PC-3 (cell line): ENCODE measurements at places on chromosomes 12 and 14. TPM values are rescaled to one million over a fixed set of nuclear protein-coding genes. Genes with fewer than 3 reads are reported as not detected.

Gene GYS2
- not detected in 2 replicates for total RNA-seq

DNA sequence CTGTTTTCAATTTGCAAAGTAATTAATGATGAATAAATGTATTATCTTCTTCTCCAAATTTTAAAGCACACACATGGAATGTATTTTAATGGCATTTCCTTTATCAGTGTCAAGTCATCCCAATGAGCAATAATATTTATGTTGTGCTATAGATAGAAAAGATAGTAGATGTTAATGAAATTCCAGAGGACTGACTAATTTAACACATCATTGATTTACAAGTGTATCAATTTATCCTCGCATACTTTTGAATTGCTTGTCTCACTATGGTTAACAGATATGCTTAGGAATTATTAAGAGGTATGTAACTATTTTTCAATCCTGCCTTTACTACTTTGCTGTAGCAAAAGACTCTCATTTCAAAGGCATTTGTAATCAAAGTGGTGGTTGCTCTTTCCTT lies 842.9 kb downstream of the SLC6A15 start:
- no peak for DNase-seq

Gene VWF
- not detected in 2 replicates for total RNA-seq

DNA sequence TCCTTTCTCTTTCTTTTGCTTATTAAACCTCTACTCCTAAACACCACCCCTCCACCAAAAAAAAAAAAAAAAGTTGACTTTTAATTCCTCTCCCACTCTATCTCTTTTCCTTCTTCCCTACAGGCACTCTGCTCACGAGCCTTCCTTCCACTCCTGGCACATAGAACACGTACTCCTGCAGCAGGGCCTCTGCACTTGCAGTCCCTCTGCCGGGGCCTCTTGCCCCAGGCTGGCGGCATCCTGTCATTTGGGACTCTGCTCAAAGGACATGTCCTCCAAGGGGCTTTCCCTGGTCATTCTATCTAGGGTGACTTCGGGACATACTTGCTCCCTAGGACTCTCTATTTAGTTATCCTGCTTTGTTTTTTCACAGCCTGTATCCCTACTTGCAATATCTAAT lies 7.7 kb downstream of the FOS start:
- DNase-seq, result no peak

DNA sequence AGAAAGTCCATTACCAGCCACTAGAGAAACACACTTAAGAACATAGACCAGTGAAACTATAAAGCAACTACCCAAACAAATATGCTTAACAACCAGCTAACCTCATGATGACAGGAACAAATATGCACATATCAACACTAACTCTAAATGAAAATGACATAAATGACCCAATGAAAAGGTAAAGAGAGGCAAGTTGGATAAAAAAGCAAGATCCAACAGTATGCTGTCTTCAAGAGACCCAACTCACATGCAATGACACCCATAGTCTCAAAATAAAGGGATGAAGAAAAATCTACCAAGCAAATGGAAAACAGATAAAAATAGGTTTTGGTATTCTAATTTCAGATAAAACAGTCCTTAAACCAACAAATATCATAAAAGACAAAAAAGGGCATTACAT lies 77.8 kb downstream of the TMTC3 start:
- DNase-seq, result no peak

GRCh38 chr12:98109266-98109665 lies 406.1 kb upstream of the TMPO start:
- DNase-seq, result no peak

Gene KRT86
- total RNA-seq, result 0.98 and 1.2 TPM in 2 replicates

Gene KRT5
- not detected in 2 replicates for total RNA-seq

Gene RGS6
- not detected in 2 replicates for total RNA-seq

DNA sequence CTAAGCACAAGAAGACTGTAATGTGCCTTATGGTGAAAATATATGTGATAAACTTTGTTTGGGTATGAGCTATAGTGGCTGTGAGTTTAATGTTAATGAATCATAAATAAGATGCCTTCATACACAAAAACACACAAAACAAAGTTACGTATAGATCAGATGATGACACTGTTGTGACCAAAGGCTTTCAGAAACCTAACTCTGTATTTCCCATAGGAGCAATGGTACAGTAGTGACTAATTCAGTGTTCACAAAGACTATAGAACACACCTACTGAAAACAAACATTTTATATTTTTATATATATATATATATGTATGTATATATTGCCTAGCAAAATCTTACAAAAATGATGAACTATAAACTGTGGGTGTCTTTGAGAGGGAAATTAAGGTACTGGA lies 393.8 kb upstream of the DCN start:
- peak; percentile 73 for DNase-seq

Gene SOAT2
- total RNA-seq, result 0.07 and 0.86 TPM in 2 replicates

Gene FAM90A1
- total RNA-seq, result not detected in 2 replicates

Gene CLEC4A
- 0.51 TPM in 1 of 2 replicates, not detected in the other for total RNA-seq

DNA sequence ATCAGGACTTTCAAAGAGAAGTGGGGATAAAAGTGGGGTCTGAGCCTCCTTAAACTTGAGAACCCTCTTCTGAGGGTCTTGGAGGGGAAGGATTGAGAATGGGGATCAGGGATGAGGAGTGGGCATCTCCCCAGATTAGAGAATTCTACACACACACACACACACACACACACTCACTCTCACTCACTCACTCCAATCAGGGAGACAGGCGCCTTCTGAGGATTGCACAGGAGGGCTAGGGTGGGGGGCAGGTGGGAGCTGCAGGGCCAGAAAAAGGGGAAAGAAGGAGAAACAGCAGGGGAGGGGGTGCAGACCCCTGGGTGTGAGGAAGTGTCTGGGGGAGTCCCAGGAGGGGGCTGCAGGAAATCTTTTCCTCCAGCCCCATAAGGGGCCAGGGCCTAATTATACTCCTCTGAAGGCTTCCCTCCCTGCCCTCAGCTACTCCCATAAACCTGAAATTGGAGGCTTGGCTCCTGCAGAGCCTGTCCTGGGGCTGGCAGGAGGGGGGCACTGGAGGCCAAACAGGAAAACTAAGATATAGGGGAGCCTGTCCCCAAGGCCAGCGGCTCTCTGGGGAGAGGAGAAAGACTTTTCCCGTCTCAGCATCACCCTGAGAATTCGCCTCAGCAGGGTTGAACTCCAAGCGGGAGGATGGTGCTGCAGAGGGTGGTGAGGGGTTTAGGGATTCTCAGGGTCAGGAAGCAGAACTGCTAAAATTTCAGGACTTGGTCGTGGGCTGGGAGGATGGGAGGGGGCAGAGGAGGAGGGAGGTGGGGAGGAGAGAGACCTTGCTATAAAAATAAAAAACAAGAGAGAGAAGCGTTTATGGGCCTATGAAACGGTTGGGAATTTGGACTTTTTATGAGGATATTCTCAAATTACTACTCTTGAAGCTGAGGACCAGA lies 1.6 kb downstream of the HOXC9 start:
- DNase-seq, result no peak

Gene TAS2R7
- total RNA-seq, result not detected in 2 replicates

DNA sequence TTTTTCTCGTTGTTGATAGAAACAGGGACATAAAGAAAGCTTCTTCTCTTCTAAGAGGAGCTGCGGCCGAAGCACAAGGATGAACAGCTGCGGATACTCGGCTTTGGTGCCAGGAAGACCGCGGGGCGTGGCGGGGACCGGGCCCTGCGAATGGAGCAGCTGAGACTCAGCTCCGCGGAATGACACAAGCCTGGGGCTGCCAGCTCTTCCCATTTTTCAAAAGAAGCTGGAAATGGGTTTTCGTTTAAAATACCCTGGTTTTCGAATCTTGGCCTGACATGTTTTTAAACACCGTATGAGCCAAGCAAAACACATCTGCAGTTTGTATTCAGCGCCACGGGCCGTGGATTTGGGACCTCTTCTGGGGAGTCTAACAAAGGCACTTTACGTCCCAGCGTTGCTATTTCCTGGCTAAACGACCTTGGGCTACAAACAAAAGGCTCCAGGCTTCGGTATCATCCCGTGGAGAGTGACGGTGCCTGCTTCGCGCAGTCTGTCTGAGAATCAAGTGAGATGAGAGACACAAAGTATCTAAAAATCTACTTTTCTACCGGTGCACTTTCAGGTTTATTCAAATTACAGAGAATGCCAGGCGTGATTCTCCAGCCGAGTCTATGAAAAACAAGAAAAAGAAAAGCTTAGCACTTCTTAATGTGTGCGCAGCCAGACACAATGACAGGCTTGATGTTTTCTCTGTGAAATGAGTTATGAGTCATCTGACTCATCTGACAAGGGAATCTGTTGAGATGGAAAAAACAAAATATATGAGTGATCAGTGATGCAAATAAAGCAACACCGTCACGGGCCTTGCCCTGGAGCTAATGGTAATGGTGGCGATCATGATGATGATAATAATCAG lies 114.0 kb upstream of the TMEM132D start:
- no peak for DNase-seq

- no peak for DNase-seq
Observed at GRCh38 chr12:56677680-56678079, 10.4 kb downstream of the PTGES3 start.

DNA sequence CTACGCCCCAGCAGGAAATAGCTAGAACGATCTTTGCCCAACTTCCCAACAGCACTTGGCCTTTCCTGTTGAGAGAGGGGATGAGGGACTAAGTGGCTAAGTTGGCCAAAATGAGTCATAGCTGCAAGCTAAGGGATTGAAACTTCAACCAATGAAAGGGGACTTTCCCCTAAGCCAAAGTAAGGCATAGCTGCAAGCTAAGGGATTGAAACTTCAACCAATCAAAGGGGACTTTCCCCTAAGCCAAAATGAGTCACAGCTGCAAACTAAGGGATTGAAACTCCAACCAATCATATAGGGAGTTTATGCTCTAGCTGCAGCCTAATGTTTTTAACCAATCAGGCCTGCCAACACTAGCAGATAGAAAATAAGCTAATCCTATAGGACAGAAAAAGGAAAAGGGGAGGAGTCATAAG lies 100.5 kb upstream of the SSTR1 start:
- peak; percentile 28 for DNase-seq

Gene PLCZ1
- total RNA-seq, result not detected in 2 replicates

GRCh38 chr12:118359541-118359915 lies 13.2 kb downstream of the TAOK3 start:
- no peak for DNase-seq

Gene CEP83
- total RNA-seq, result 11.8 and 20.4 TPM in 2 replicates

Gene MYL6B
- total RNA-seq, result 153 and 178 TPM in 2 replicates

Gene RIMBP2
- total RNA-seq, result not detected in 2 replicates

DNA sequence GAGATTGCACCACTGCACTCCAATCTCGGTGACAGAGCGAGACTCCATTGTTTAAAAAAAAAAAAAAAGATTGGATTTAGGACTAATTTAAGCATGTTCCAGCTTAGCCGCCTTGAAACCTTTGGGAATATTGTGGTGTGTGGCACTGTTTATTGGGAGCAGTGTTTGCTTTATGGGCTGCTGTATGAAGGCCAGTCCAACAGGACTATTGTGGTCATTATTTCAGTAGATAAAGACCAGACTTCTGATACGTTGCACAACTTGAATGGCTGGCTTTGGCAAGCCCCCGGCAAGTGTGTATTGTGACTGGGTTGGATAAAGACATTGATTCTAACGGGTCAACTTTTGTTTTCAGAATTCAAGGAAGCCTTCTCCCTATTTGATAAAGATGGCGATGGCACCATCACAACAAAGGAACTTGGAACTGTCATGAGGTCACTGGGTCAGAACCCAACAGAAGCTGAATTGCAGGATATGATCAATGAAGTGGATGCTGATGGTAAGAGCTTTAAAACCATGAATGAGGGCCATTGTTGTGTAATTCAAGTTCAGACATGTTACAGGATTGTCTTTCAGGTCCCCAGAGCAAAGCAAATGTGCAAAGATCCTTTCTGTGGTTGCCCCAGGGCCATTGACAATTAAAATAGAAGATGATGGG lies 4.2 kb downstream of the CALM1 start:
- DNase-seq, result no peak

GRCh38 chr14:28468191-28469151 lies 298.1 kb upstream of the FOXG1 start:
- no peak for DNase-seq

Gene KRT7
- 2,144 and 2,979 TPM in 2 replicates for total RNA-seq

DNA sequence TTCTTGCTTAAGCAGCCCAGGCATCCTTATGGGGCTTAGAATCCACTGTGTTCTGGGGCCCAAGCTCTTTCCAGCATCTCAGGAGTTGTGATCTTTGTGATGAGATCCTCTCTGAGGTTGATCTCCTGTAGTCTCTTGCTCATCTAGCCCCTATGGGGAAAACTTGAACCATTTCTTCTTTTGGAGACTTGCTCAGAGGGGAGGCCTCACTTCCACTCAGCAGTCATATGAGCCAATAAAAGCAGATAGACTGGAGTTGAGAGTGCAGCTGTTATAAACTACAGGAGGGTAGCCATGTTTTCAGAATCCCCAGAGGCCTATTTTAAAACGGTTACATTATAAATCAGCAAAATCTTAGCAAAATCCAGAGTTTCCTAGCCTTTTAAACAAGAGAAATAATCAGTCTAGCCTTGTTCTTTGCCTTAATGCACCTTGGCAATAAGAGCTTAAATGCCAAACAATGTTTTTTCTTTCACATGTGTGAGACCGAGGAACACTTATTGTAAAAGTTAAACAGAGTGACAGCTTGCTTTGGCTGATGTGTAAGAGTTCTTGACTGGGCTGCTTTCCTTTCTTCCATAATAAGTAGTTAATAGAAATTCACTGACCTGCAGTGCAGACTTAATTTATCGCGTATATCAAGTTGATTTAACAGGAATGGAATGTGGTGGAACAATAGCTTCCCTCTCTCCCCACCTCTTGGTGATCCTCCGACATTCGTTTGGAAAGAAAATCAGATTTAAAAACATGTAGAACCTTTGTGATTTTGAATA lies 168.3 kb downstream of the NEDD1 start:
- no peak for DNase-seq

Gene TSPAN11
- total RNA-seq, result not detected in 2 replicates

Gene OR9K2
- not detected in 2 replicates for total RNA-seq

GRCh38 chr14:37253905-37254304 lies 56.2 kb downstream of the MIPOL1 start:
- DNase-seq, result peak; percentile 94

Gene SYNDIG1L
- total RNA-seq, result not detected in 2 replicates

Gene TEX22
- total RNA-seq, result 0.29 and 0.40 TPM in 2 replicates

Gene TPPP2
- not detected in 2 replicates for total RNA-seq

DNA sequence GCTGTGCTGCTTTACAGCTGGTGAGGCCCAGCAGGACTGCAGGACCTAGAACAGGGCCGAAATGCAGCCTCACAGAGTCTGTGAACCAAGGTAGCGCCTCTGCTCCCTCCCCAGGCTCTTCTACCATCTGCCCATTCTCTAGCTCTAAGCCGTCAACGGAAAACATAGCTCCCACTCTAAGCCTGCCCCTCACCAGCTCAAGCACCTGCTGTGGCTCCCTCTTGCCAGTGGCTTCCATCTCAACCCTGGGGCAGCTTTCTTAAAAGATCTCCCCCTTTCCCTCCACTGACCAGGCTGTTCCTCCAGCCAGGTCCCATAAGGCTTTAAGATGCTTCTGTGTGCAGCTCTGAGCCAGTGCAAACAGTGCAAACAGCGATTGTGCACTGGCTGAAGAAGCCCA lies 61.3 kb downstream of the RFLNA start:
- no peak for DNase-seq

- DNase-seq, result no peak
Observed at GRCh38 chr14:73476451-73476931, 14.2 kb upstream of the RIOX1 start.

Gene AKAP6
- 1.5 and 2.8 TPM in 2 replicates for total RNA-seq

- no peak for DNase-seq
Observed at GRCh38 chr14:41607966-41608663, 1.4 kb downstream of the LRFN5 start.

- DNase-seq, result no peak
Observed at GRCh38 chr12:89983622-89984021, 275.0 kb upstream of the ATP2B1 start.

GRCh38 chr12:21354641-21355040 lies 18.1 kb upstream of the IAPP start:
- no peak for DNase-seq

- DNase-seq, result no peak
Observed at GRCh38 chr14:54342806-54343205, 54.0 kb upstream of the CDKN3 start.
